ENCODE measurements at places on chromosomes 16 and 17.

DNA sequence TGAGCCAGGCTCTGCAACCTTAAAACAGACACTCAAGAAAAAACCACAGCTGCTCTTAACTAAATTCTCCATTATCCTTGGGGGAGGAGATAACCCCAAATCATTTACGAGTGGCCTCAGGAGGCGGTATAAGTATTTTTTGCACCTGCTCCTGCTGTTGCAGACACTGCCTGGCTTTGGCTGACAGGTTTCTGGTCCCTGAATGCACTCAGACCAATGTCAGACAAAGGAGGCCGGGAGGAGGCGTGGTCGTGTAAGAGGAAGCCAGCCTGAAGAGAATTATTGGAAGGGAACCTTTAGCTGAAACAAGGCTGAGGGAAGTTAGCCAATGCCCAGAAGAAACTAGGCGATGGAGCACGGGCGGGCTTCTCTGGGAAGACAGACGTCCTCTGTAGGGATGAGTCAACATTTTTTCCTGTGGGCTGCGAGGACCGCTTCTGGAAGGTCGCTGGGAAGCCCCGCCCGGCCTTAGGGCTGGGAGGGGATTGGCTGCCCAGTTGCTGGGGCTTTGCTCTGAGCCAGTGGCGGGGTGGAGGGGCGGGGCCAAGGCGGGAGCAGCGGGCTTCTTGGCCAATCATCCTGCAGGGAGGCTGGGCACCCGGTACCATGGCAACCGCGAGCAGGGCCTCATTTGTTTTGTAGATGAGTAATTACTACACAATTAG, 82.3 kb downstream of the CCDC182 start:
- DNase-seq = no peak

- DNase-seq = no peak
Measured at GRCh38 chr17:11901931-11902330, 95.3 kb downstream of the ZNF18 start.

GRCh38 chr17:60468371-60468770, 46.1 kb downstream of the CHCT1 start:
- DNase-seq = no peak

DNA sequence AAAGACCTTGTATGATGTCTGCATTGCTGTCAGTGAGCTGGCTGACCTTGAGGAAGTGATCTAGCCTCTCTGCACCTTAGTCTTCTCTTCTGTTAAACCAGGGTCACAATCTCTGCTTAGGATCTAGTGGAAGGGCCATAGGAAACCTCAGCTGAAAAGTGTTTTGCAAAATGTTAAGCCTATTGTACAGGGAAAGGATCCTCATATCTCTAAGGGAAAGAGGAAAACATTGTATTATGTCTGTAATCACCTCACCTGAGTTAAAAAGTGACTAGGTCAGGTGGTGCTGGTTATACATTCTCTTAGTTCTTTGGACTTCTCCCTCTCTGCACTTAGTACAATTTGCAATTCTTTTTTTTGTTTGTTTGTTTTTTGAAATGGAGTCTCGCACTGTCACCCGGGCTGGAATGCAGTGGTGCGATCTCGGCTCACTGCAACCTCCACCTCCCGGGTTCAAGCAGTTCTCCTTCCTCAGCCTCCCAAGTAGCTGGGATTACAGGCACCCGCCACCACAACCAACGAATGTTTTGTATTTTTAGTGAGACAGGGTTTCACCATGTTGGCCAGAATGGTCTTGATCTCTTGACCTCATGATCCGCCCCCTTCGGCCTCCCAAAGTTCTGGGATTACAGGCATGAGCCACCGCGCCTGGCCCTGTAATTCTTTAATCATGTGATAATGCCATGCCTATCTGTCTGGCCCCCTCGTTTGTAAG, 2.0 kb upstream of the SEPHS2 start:
- DNase-seq = no peak

DNA sequence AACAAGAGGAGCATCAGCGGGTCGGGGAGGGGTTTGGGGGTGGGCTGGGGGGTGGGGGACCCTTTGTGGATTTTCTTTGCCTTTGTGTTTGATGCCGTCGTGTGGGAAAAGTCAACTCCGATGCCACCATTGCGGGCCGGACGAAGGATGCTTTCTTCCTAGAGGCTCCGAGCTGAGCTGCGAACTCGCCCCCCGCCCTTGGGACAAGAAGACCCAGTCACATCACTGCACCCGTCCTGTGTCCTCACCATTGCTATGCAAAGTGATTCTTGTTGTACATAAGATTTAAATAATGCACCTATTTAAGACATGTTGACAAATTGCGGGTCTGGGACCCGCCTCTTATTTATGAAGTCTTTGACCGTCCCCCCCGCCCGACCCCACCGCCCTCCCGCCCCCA, 69.0 kb upstream of the PLCG2 start:
- no peak for DNase-seq

DNA sequence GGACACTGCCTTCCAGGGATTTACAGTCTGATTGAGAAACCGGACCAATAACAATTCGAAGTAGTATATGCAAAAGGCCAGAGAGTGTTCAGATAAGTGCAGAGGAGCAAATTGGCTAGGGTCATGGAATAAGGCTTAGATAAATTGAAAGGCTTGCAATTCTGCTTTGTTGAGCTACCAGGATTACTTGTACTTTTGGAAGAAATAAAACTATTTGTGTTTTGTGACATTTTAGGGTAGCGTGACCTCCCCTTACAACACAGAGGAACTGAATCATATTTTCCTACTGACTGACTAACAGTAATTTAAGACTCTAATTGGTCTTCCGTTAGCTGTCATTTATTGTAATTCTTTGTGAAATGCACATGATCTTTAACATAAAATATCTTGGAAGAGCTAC, 104.7 kb downstream of the PITPNC1 start:
- DNase-seq = no peak

DNA sequence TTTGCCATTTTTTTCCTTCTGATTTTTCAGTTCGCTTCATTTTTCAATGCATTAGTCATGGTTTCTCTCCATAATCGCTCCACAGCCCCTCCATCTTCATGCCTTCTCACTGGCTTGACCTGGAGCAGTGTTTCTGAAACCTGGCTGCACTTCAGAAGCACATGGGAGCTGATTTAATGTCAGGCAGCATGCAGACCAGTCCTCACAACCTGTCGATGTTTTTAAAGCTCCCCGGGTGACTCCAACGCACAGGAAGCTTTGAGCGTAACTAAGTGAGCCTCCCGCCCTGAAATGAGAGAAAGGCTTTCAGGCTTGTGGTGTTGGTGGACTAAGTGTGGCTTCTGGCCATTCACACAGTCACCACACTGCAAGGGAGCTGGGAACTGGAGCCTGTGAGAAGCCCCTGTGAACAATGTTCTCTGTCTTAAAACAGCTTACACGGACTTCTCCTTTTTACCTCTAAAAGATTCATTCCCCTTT, 16.8 kb upstream of the DRG2 start:
- no peak for DNase-seq

DNA sequence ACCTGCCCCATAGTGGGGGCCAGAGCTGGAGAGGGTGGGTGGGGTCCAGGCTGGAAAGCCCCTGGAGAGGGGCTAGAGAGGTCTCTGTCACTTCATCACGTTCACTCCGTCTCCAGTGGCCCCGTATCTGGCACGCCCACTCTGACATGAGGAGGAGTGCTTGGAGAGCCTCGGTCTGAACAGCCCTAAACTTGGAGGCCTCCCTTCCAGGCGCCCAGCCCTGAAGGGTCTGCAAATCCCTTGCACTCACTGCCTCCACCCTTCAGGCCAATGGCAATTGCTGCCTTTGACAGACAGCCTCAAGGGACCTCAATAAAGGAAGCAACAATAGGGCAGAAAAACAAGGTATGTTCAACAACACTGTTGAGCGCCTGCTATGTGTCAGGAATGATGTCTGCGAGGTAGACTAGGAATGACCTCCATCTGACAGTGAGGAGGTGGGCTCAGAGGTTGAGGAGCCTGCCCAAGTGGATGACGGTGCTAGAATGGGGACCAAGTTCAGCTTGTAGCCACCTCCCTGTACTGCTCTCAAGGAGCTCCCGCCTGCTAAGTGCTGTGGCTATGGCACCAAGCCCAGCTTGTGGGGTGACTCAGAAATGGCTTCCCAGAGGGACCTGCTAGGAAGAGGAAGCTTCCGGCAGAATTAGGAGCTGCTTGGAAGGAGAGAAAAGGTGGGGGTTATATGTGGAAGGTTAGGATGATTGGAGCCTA, 2.9 kb upstream of the EPX start:
- DNase-seq = no peak

- DNase-seq = no peak
Measured at GRCh38 chr16:81608523-81609209, 164.1 kb downstream of the CMIP start.

- no peak for DNase-seq
Measured at GRCh38 chr16:69306031-69306430, 5.1 kb upstream of the VPS4A start.

- no peak for DNase-seq
Measured at GRCh38 chr16:20799599-20799998, 6.7 kb downstream of the ERI2 start.

GRCh38 chr17:27109346-27109745, 184.6 kb upstream of the WSB1 start:
- DNase-seq = no peak

DNA sequence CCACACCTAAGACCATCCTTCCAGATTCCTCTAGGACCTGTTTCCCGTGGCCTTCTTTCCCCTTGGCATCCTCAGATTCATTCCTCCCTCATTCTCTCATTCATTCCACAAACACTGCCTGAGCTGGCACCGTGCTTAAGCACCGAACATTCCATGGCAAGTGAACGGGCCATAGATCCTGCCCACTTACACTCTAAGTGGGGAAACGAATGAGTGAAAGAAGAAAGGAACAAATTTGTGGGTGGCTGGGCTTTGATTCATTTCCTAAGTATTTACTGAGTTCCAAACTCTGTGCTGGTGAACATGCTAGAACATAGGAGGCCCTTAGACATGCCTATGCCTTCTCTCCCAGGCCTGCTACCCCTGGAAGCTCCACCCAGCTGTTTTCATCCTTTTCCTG, 30.0 kb downstream of the SRCIN1 start:
- no peak for DNase-seq

- no peak for DNase-seq
Measured at GRCh38 chr17:48444516-48445247, 14.7 kb upstream of the SKAP1 start.

GRCh38 chr17:38914741-38915638, 10.4 kb upstream of the LASP1NB start:
- no peak for DNase-seq

- DNase-seq = no peak
Measured at GRCh38 chr17:56173026-56173425, 19.8 kb downstream of the ANKFN1 start.

DNA sequence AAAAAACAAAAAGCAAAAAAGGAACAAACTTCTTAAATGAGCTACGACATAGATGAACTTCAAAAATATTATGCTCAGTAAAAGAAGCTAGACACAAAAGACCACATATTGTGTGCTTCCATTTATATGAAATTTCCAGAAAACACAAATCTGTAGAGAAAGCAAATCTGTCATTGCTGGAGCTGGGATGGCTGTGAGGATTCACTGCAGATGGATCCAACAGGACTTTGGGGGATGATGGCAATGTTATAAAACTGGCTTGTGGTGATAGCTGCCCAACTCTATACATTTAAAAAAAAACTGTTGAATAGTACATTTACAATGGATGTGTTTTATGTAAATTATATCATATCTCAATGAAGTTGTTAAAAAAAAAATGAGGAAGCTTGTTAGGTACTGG, 52.6 kb upstream of the MAP3K14 start:
- no peak for DNase-seq

DNA sequence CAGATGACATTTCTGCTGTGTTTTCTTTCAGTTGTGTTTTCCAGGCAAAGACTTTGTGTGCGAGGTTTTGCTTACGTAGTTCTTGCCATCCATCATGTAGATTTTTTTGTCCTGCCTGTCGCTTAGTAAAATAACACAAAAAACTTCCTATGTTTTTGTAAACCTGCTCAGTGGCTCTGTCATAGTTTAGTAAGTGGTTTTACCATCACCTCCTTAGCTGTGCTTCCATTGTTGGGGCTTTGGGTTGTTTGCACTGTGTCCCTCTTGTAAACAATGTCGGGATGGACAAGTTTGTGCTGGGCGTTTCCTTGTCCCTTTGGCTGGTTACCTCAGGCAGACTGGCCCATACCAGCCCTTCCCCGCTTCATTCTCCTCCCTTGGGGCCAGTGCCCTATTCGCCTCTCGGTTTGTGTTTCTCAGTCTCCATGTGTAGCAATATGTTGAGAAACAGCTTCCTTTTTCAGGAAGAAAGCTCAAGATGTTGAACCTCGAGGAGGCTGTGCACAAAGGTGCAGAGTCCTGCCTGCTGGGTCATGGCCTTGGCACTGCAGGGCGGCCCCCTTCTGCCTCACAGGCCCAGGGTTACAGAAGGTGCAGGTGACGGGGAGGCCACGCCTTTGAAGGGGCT, 74.6 kb downstream of the KSR1 start:
- no peak for DNase-seq

- no peak for DNase-seq
Measured at GRCh38 chr17:77454242-77455095, 313.7 kb downstream of the SEC14L1 start.

GRCh38 chr17:42098730-42099399, 592 bp upstream of the ZNF385C start:
- DNase-seq = no peak

DNA sequence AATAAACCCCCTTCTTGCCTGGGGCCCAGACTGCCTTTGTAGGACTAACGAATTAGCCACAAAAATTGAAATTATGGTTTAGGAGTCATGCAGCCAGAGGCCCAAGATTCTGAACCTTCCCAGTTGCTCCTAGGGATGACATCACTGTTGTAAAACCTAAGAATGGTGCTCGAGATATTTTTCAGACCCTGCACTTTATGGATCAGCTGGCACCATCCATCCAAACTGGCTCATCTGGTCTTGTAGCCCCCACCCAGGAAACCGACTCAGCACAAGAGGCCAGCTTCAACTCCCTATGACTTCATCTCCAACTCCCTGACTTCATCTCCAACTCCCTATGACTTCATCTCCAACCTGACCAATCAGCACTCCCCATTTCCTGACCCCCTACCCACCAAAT, 10.9 kb upstream of the EVPL start:
- DNase-seq = no peak

DNA sequence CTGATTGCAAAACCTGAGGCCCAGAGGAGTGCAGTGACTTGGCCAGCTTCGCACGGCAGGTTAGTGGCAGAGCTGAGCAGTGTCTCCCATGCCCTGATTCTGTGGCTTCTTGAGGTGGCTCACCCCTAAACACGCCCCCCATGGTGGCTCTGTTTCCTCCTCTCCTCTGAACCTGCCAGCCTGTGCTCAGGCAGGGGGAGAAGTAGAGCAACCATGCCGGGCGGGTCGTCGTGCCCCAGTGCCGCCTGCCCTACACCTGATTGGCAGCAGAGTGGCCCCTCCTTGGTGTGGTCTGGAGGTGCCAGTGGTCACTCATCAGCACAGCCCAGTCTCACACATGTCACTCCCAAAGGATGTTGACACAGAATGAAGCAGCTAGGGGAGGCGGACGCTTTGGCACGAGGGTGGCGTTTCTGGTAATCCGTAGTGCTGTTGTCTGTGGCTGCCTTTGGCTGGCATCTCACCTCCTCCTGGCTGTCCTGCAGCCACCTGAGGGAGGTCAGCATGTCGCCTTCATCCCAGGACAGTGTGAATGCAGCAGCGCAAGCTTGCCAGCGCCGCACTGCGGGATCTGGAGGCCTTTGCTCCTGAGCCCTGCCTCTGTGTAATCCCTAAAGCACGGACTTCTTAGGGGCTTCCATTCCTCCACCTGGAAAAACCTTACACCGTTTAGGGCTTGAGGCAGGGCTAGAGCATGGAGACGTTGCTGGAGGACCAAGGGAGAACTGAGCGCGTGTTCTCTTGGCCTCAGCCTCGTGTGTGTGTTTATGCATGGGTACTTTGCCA, 294.7 kb downstream of the SEC14L1 start:
- DNase-seq = no peak

All from activated naive CD4-positive, alpha-beta T cell (primary cell).